ENCODE measurements at places on chromosomes 16 and 17. TPM values are rescaled to one million over a fixed set of nuclear protein-coding genes. Genes with fewer than 3 reads are reported as not detected.

The APOBR gene
- total RNA-seq, result 0.07 TPM

The MON1B gene
- 14.0 TPM for total RNA-seq

The BRD7 gene
- total RNA-seq, result 56.0 TPM

The KRT9 gene
- 0.34 TPM for total RNA-seq

The PGS1 gene
- 15.7 TPM for total RNA-seq

The SLC5A2 gene
- total RNA-seq, result not detected

The PRSS33 gene
- not detected for total RNA-seq

The PYDC1 gene
- not detected for total RNA-seq

The ZNF750 gene
- 10.6 TPM for total RNA-seq

The NPIPB13 gene
- total RNA-seq, result under 0.01 TPM

The KRTAP9-2 gene
- total RNA-seq, result not detected

The OR1F1 gene
- 0.14 TPM for total RNA-seq

The DDX28 gene
- total RNA-seq, result 18.1 TPM

The CACNG3 gene
- total RNA-seq, result not detected

The KRTAP2-3 gene
- total RNA-seq, result 0.93 TPM

The GSG1L2 gene
- not detected for total RNA-seq

The TBX21 gene
- not detected for total RNA-seq

The TEX14 gene
- not detected for total RNA-seq

The MYL11 gene
- total RNA-seq, result not detected

The GDPD3 gene
- total RNA-seq, result 1.8 TPM

The KCNG4 gene
- not detected for total RNA-seq

The KRTAP17-1 gene
- not detected for total RNA-seq

The VPS4A gene
- 45.5 TPM for total RNA-seq

The KRT31 gene
- total RNA-seq, result 0.34 TPM

The TNP2 gene
- not detected for total RNA-seq

The ZNF652 gene
- 14.9 TPM for total RNA-seq

The LPO gene
- 0.21 TPM for total RNA-seq

The C16orf96 gene
- total RNA-seq, result 0.14 TPM
